ENCODE measurements at places on chromosomes 5 and 9. TPM values are rescaled to one million over a fixed set of nuclear protein-coding genes. Genes with fewer than 3 reads are reported as not detected.

GRCh38 chr5:88677943-88678769 is 204.8 kb downstream of the MEF2C start:
- H3K4me1 ChIP-seq: peaks cover 4% of the 10 kb centered on the region
- no peak overlapping the region for H3K27ac ChIP-seq
- H3K36me3 ChIP-seq: no peaks in the 10 kb centered on the region
- DNase-seq: no peak
- peaks cover 68% of the 10 kb centered on the region for H3K27me3 ChIP-seq
- no peak overlapping the region for H3K4me3 ChIP-seq

Gene SOX30
- total RNA-seq: not detected

DNA sequence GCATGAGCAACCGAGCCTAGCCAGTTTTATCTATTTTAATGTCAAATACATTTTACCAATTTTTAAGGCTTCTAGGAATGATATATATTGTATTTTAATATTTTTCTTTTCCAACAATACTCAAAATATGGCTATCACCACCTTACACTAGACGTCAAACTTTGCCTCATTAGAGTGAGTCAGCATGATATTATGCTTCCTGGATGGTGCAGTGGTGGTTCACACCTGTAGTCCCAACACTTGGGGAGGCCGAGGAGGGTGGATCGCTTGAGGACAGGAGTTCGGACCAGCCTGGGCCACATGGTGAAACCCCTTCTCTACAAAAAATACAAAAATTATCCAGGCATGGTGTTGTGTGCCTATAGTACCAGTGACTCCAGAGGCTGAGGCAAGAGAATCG is 7.3 kb upstream of the CDC14B start:
- H3K27me3 ChIP-seq: peaks cover 38% of the 10 kb centered on the region
- H3K4me1 ChIP-seq: no peaks in the 10 kb centered on the region
- no peak overlapping the region for H3K4me3 ChIP-seq
- DNase-seq: no peak
- H3K27ac ChIP-seq: no peak overlapping the region

Gene FKTN
- 10.0 TPM for total RNA-seq

Gene SLC38A9
- total RNA-seq: 25.9 TPM

Gene SLC4A9
- not detected for total RNA-seq

GRCh38 chr5:125106881-125107280 is 360.4 kb upstream of the ZNF608 start:
- H3K36me3 ChIP-seq: no peaks in the 10 kb centered on the region
- DNase-seq: no peak
- no peaks in the 10 kb centered on the region for H3K27me3 ChIP-seq

- no peak overlapping the region for H3K27ac ChIP-seq
- no peaks in the 10 kb centered on the region for H3K4me1 ChIP-seq
- DNase-seq: no peak
- no peaks in the 10 kb centered on the region for H3K27me3 ChIP-seq
- no peak overlapping the region for H3K4me3 ChIP-seq
Measured at GRCh38 chr5:16051246-16051755, 128.3 kb downstream of the MARCHF11 start.

DNA sequence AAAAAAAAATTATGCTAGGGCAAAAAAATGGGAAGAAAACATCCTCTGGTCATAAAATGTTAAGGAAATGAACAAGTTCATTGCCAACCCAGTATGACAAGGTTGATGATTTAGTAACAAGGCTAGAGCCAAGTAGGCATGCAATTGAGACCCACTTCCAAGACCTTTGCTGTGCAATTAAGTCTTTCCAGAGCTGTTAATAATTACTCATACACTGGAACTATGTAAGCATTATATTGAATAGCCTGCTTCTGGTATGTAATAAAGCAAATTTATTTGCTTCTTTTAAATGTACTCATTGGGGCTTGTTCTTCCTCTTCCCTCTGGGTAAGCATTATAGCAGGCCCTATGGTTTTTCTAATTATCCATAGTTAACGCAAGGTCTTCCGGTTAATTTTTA is 32.5 kb upstream of the SNAPC3 start:
- no peaks in the 10 kb centered on the region for H3K4me1 ChIP-seq
- H3K4me3 ChIP-seq: no peak overlapping the region
- DNase-seq: no peak
- no peaks in the 10 kb centered on the region for H3K36me3 ChIP-seq
- no peaks in the 10 kb centered on the region for H3K27me3 ChIP-seq

- no peaks in the 10 kb centered on the region for H3K36me3 ChIP-seq
- no peak for DNase-seq
- H3K27me3 ChIP-seq: peaks cover 3% of the 10 kb centered on the region
- no peak overlapping the region for H3K27ac ChIP-seq
Measured at GRCh38 chr9:98973576-98973975, 29.9 kb downstream of the COL15A1 start.

Gene PCDH1
- total RNA-seq: 3.0 TPM

Gene SPATA31D4
- not detected for total RNA-seq

- H3K27ac ChIP-seq: no peak overlapping the region
- no peak for DNase-seq
- no peaks in the 10 kb centered on the region for H3K27me3 ChIP-seq
- H3K36me3 ChIP-seq: no peaks in the 10 kb centered on the region
- H3K4me1 ChIP-seq: peaks cover 3% of the 10 kb centered on the region
Measured at GRCh38 chr5:81544351-81545018, 150.6 kb upstream of the ACOT12 start.

DNA sequence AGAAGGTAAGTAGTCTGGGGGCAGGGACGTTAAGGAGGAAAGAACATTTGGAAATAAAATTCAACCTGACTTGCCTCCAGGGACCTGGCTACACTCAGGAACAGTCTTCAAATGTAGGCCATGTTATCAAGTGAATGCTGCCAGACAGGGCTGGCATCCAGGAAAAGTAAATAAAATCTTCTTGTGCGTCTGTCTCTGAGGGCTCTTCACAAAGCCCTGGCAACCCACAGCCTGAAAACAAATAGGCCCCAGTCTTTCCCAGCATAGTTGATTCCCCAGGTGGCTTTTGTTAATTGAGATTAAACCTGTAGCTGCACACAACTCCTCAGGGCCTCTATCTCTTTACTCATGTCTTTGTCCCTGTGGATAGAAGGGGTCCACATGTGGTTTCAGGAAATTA is 55.4 kb downstream of the STK32A start:
- DNase-seq: no peak
- H3K4me1 ChIP-seq: no peaks in the 10 kb centered on the region
- H3K36me3 ChIP-seq: no peaks in the 10 kb centered on the region

DNA sequence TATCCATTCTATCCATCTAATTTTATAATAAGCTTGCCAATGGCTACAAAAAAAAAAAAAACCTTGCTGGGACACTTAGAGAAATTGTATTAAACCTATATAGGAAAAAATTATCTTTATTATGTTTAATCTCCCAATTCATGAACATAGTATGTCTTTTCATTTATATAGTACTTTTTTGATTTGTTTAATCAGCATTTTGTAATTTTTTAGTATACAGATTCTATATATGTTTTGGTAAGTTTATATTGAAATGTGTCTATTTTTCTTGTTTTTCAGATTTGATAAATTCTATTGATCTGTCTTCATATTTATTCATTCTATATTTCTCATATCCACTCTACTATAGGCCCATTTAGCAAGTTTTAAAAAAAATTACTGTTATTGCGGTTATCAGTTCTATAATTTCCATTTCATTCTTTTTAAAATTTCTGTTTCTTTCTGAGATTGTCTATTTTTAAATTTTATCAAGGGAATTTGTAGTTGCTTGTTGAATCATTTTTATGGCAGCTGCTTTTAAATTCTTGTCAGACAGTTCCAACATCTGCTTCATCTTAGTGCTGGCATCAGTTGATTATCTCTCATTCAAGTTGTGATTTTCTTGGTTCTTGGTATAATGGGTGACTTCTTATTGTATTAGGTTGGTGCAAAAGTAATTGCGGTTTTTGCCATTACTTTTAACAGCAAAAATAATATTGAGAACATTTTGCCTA is 170.1 kb upstream of the S1PR3 start:
- H3K27ac ChIP-seq: no peak overlapping the region
- peaks cover 27% of the 10 kb centered on the region for H3K27me3 ChIP-seq
- peaks cover 3% of the 10 kb centered on the region for H3K36me3 ChIP-seq
- no peaks in the 10 kb centered on the region for H3K4me1 ChIP-seq
- no peak for DNase-seq
- no peak overlapping the region for H3K4me3 ChIP-seq

Gene FAM219A
- 18.7 TPM for total RNA-seq

- no peak overlapping the region for H3K27ac ChIP-seq
- no peak for DNase-seq
- H3K27me3 ChIP-seq: no peaks in the 10 kb centered on the region
- no peaks in the 10 kb centered on the region for H3K36me3 ChIP-seq
- H3K4me3 ChIP-seq: no peak overlapping the region
- H3K4me1 ChIP-seq: no peaks in the 10 kb centered on the region
Measured at GRCh38 chr9:36772449-36773403, 200.0 kb downstream of the MELK start.

- H3K27ac ChIP-seq: no peak overlapping the region
- H3K27me3 ChIP-seq: no peaks in the 10 kb centered on the region
- H3K4me1 ChIP-seq: no peaks in the 10 kb centered on the region
- H3K36me3 ChIP-seq: no peaks in the 10 kb centered on the region
Measured at GRCh38 chr9:35311891-35312639, 150.3 kb downstream of the UNC13B start.

Measured in T-cell (primary cell).